ENCODE measurements at places on chromosomes 1 and 21.

- DNase-seq: no peak
Measured at GRCh38 chr1:24803220-24803619, 58.0 kb downstream of the CLIC4 start.

- no peak for DNase-seq
Measured at GRCh38 chr1:92367496-92367895, 68.6 kb downstream of the RPAP2 start.

DNA sequence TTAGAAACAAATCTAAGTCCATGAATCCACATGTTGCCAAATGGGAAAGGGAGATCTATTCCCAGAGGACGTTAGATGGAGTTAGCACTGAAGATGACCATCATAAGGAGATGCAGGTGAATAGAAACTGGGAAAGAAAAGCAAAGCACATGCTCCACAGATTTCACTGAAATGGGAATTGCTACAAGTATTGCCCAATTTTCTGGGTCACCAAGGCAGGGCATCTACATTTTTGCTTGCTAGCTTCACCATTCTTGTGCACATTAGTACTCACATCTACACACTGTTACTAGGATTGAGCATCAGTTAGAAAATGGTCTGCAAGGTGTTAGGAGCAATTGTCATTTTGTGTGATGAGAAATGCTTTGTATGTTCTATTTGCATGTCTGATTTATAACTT is 99.1 kb downstream of the JAK1 start:
- DNase-seq: no peak

- DNase-seq: no peak
Measured at GRCh38 chr1:152539901-152540300, 25.6 kb downstream of the CRCT1 start.
